ENCODE measurements at places on chromosomes 5 and 9.

DNA sequence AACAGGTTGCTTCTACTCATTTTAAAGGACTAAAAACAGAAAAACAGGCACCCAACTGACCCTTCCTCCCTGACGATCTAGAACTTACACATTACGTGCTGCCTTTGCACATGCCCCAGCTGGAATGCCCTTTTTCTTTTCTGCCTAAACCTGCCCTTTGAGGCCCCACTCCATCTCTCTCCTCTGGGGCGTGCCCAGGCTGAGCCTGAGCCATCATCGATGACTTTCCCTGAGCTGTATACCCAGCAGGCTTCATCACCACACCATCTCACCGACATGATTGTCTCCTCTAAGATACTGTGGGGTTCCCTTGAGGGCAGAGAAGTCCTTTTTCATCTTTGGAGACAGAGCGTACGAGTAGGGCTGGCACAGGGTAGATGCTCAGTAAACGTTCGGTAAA is 24.1 kb upstream of the GABBR2 start:
- DNase-seq: no peak

- DNase-seq: no peak
Measured at GRCh38 chr9:131297903-131298302, 8.4 kb downstream of the PLPP7 start.

DNA sequence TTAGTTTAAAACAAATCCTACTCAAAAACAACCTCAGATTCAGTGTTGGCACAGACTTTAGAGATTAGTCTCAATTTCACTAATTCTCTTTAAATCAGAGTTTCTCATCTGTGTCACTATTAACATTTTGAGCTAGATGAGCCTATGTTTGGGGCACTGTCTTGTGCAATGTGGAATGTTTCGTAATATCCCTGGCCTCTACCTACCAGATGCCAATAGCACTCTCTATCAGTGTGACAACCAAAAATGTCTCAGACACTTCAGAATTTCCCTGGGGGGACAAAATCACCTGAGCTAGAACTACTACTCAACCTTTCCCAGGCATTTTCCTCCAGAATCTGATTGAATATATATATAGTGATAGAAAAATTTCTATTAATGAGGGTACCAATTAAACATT is 465.2 kb upstream of the RGMB start:
- no peak for DNase-seq

GRCh38 chr9:104494808-104495207 is 9.3 kb upstream of the OR13F1 start:
- DNase-seq: no peak

- DNase-seq: no peak
Measured at GRCh38 chr9:70409280-70409679, 5.2 kb downstream of the KLF9 start.

DNA sequence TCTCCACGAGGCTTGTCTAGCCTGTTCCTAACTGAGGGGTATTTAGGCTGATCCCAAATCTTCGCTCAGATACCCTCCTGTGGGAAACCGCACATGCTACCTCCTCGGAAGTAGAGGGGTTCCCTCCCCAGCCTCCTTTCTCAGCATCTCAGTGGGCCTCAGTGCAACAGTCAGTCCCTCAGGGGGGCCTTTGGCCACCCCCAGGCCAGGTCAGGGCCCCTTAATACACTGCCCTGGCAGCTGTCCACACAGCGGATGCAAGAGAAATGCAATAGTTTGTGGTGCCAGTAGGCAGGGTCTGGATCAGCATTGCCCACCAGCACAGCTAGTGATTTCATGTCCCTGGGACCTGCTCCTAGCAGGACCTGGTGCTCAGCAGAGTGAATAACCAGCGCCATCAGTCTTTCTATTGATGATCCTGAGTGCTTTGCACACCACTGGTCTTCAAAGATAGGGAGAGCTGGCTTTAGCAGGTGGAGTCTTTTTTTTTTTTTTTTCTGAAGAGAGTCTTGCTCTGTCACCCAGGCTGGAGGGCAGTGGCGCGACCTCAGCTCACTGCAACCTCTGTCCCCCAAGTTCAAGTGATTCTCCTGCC is 7.5 kb downstream of the PLPP7 start:
- DNase-seq: no peak

DNA sequence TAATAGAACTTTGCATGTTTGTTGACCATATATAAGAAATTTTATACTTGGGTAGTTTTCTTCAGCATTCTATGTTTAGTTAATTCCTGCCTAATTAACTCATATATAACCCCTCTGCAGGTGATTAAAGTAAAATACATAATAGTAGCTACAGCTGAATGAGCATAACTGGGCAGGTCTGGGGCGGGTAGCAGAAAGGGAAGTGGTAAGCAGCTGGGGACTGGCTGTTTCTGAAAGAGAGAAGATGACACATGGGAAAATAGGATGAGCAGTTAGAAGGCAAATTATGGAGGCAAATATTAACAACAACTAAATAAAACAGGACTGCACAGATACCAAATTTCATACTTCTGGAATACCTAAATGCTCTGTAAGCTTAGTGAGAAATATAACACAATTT is 128.1 kb downstream of the CPLANE1 start:
- no peak for DNase-seq

GRCh38 chr9:16064771-16065170 is 511.9 kb downstream of the CCDC171 start:
- no peak for DNase-seq

DNA sequence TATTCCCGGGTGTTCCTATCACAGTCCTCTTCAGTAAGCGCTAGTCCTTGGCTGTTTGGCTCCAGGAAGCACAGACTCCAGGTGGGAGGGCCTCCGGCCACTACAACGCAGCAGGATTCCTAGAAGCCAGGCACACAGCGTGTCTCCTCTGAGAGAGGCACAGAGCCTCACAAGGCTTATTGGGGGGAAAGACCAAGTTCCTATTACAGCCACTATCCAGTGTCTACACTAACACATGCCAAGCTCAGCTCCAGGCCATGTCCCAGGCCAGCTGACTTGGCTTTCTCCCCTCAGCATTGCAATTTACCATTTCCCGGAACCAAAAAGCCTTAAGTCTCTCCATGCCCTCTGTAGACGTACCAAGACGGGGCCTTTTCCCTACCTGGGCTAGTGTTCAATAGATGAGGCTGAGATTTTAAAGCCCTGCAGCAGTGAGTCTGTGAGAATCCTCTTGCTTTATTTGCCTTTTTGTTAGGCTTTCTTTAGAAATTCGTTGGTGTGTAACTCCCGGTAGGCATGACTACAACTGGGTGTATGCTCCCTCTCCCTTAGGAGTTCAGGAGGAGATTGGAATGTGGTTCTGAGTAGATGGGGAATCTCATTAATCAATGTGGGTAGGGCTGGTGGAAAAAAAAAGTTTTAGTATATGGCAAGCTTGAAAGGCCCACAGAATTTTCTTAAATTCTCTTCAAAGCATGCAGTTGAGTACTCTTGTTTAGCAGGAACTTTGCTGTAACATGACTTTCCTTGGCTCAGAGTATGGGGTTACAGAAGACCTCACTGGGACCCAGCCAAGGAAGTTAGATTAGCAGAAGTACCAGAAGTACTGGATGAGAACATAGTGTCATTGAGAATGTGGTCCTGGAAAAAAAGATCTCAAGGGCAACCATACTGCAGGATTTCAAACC is 84.3 kb upstream of the SLC1A3 start:
- DNase-seq: no peak

- no peak for DNase-seq
Measured at GRCh38 chr5:172648755-172649154, 7.7 kb downstream of the NEURL1B start.

DNA sequence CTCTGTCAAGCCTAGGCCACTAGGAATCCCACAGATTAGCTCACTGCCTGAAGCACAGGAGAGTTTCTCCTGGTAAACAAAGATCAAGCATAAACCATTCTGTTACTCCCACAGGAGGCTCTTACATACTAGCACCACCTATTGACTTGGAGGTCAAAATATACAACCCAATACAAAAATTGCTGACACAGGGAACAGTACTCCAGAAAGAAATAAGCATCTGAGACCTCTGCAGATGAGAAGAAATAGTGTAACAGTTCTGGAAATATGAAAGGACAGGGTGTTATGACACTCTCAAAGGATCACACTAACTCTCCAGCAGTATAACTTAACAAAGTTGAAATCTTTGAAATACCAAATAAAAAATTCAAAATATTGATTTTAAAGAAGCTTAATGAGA is 269.6 kb upstream of the ARRDC3 start:
- DNase-seq: no peak

GRCh38 chr5:124816381-124816780 is 69.9 kb upstream of the ZNF608 start:
- DNase-seq: no peak

GRCh38 chr5:90612919-90613318 is 54.3 kb downstream of the ADGRV1 start:
- no peak for DNase-seq

GRCh38 chr5:132949136-132949535 is 14.3 kb downstream of the AFF4 start:
- DNase-seq: no peak
